ENCODE measurements at places on chromosomes 7 and 10.

GRCh38 chr10:84424731-84425167, 96.4 kb downstream of the CCSER2 start:
- peak; percentile 61 for DNase-seq

DNA sequence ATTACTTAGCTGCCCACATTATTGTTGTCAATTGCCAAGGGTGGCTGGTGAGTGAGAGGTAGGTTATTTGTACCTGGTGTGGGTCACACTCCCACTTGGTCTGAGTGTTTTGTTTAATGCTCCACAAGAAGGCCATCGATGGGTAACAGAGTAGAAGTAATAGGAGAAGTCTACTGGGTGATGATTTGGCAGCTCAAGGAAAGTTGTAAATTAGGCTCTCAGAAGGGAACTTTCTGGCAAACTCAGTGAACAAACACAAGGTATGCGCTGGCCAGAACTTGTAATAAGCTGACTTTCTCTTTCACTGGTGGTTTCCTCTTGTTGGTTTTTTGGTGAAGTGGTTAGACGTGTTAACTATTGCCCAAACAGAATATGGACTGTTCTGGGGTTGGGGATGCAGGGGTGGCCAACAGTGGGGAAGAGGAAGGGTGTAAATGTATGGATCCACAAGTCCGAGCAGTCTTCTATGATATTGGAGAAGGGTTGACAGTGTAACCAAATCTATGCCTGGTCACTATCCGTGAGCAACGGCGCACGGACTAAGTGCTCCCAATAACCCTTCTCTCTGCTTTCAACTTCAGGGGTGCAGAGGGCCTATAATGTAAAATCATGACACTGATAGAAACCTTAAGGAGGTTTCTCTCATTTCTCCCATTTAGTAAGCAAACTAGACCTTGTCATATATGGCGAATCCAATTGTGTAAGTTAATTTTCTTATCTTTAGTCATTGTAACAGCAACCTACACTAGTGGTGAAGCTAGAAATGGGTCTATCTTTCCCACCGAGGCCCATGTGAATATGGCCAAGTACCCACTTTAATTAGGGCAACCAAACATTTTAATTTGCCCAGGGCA, 212.8 kb downstream of the PTEN start:
- DNase-seq, result no peak

DNA sequence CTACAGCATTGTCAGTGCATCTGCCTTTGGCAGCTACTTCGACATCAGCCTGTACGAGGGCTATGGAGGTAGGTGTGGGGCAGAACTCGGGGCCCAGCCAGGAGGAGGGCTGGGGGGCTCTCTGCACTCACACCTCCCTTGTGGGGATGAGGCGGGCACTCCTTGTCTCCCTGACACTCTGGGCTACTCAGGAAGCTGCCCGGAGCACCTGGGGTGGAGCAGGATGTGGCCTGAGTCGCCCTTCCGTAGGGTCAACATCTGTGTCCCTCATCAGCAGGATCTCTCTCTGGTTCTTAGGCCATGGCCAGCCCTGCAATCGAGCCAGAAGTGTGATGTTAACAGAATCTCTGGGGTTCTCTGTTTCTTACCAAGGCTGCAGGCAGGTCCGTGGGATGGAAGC, 40.2 kb downstream of the C10orf105 start:
- no peak for DNase-seq

- no peak for DNase-seq
Measured at GRCh38 chr7:148328906-148329305, 261.7 kb upstream of the C7orf33 start.

GRCh38 chr7:26880852-26881251, 16.5 kb upstream of the SKAP2 start:
- no peak for DNase-seq

GRCh38 chr7:35536396-35536826, 158.5 kb downstream of the HERPUD2 start:
- no peak for DNase-seq
